CD4-positive, CD25-positive, alpha-beta regulatory T cell (primary cell): ENCODE measurements at places on chromosomes 7 and 10.

GRCh38 chr10:115981081-115981480, 291.9 kb downstream of the GFRA1 start:
- DNase-seq: no peak

- DNase-seq: no peak
Measured at GRCh38 chr7:120160166-120160565, 112.8 kb upstream of the KCND2 start.

DNA sequence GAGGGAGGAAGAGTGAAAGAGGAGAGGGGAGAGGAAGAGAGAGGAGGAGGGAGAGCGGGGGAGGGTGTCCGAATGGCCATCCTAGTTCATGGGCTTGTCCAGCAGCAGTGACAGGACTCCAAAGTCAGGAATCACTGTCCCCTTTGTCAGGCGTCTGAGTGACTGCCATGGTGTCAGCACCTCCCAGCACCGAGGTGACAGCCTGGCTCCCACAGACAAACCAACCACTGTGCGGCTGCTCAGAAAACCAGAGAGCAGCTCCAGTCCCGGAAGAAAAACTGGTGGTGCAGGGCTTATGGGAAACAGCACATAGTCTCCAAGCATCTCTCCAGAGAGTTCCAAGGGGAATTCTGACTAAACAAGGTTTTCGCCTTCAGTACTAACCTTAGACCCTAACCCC, 18.9 kb upstream of the FGFR2 start:
- DNase-seq: no peak

DNA sequence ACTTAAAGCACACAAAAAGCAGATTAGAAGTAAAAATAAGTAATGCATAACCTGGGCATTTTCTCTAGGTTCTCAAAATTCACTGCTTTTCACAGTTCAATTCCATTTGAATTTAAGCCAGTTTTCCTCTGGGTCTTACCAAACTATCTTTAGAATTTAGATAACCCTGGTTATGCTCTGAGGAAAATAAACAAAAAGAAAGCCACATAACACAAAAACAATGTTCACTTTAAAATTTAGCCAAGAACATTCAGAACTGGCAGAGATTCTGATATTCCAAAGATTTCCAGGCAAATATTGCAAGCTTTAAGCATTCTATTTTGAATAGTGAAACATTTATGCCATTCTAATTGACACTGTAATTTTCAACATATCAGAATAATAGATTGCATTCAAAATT, 50.7 kb upstream of the PRKG1 start:
- no peak for DNase-seq

DNA sequence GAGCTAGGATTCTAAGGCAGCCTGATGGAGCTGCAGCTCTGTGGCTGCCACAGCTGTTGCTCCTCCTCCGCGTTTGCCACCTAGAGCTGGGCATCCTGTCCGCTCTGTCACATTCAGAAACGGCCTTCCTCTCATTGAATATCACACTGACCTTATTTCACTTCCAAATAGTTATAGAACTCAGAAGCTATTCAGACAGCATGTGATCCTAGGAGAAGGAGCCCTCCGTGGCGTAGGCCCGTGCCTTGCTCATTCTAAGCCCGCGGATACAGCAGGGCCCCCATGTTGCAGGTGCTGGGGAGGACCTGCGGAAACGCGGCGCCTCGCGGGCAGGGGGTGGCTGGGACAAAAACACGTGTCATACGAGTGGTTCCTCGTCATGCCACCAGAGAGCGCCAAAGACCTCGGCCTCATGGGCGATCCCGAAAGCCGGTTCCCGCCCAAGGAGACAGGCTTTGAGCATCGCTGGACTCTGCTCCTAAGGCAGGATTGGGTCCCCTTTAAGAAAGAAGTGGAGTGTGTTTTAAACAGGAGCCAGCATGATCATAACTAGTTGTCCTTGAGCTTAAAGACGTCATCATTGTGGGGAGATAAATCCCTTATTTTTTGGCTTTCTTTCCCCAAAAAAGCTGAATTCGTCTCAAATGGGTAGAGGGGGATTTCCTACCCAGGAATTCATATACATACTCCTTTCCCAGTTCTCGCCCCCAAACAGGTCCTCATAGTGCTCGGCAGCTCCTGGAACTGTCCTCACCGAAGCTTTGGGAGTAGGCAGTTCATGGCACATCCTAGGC, 17.9 kb upstream of the FIGNL1 start:
- DNase-seq: peak; percentile 78

DNA sequence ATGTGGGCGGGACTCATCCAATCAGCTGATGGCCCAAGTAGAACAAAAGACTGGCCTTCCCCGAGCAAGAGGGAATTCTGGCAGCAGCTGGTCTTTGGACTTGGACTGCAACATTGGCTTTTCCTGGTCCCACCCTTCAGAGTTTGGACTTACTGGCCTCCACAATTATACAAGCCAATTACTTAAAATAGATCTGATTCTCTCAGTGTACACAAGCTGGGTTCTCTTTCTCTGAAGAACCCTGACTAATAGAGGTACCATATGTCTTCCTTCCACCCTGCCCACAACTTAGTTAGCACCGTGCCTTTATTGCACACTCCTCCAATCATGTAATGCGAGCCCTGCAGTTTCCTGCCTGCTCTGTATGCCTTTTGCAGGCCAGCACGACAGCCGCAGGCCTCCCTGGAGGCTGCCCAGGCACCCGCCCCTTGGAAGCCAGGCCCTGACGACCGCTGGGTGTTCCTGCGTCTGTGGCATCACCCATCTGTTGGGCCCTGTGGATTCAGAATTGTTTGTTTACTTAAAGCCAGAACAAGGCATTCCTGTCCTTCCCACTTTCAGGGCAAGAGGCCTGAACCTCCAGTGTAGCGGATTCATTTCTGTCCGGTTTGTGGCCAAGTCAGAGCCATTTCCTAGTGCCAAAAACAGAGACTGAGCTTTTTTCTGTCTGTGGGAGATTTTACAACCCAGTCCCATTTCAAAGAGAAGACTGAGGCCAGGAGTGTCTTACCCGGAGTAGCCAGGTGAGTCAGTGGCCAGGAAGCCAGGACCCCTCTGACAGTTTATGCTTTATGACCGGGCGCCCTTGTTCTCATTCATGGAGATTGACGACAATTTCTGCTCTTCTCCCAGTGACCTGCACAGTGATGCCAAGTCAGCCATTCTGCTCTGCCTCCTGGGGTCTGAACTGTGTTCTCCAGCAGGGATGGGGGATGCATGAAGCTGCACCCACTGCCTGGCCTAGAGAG, 968 bp upstream of the INMT start:
- no peak for DNase-seq

- DNase-seq: peak; percentile 16
Measured at GRCh38 chr10:101291331-101292193, 62.3 kb upstream of the LBX1 start.

GRCh38 chr7:10662491-10662890, 311.2 kb upstream of the PHF14 start:
- no peak for DNase-seq

DNA sequence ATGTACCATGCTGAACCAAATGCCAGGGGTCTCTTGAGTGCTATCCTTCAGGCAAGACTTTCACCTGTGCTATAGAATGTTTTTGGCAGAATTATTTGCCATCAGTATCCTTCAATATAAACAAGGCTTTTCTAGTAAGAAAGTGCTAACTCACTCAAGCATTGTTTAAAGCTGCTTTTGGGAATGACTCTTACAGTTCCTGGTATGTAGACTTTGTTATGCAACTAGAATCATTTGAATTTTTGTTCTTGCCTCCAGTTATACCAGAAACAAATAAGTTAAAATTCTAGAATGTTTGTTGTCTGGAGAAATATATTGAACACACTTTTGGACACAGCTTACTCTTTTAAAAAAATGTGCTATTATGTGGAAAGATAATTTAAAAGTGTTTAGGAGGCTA, 39.5 kb upstream of the RTKN2 start:
- DNase-seq: no peak

DNA sequence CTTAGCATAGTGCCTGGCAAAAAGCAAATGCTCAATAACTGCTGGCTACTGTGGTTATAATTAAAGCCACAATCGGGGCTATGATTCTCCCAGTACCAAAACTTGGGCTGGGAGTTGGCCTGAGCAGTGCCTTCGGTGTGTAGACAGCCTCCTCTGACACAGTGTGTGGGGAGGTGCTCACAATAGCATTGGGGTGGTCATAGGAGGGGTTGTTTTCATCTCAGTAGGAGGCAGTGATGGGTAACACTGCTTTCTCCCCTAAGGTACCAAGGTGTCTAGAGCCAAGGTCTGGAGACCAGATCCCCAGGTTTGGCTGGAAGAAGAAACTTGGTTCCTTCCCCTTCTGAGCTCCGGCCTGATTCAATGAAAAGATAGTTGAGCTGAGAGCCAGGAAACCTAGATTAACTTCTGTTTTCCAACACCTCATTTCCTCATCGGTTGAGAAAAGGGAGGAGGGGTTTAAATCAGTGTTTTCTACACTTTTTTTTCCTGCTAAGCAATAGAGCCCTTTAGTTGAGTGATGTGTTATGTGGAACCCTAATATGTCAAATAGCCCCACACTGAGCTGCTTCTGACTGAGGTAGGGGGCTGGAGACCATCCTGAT, 68.2 kb downstream of the LRMDA start:
- no peak for DNase-seq

DNA sequence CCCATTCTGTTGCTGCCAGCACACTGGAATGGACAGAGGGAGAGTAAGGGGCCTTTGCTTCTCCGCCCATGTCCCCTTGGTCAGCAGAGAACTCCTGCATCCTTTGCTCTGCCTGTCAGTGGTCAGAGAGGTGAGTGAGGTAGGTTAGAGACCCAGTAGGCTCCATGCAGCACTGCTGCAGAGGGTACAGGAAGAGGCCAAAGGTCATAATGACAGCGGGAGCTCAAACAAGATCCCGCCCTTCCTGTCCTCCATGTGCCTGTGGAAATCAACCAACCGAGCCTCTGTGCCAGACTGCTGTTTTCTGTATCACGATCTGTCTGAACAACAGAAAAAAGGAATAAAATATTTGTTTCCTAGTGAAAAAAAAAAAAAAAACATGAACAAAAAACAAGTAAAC, 81.4 kb downstream of the ZNF33B start:
- no peak for DNase-seq

GRCh38 chr7:519484-520390, at the start of gene PDGFA:
TSS of gene PDGFA (minus strand) at chr7:519846. CDS start at chr7:519001, 845 bp downstream.
- no peak for DNase-seq

DNA sequence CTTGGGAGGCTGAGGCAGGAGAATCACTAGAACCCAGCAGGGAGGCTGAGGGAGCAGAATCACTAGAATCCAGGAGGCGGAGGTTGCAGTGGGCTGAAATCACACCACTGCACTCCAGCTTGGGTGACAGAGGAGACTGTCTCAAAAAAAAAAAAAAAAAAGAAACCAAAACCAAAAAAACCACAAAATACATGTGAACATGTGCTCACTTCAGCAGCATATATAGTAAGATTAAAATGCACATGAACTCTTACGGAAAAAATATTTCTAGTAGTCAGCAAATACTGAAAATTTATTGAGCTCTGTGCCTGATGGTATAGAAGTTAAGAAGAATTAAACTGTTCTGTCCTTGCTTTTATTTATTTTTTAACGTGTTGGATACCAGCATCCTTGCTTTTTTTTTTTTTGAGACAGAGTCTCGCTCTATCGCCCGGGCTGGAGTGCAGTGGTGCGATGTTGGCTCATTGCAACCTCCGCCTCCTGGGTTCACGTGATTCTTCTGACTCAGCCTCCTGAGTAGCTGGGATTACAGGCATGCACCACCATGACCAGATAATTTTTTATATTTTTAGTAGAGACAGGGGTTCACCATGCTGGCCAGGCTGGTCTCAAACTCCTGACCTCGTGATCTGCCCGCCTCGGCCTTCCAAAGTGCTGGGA, 9.6 kb upstream of the ZNF487 start:
- DNase-seq: no peak

- DNase-seq: no peak
Measured at GRCh38 chr7:41745451-41745850, 42.6 kb upstream of the INHBA start.

DNA sequence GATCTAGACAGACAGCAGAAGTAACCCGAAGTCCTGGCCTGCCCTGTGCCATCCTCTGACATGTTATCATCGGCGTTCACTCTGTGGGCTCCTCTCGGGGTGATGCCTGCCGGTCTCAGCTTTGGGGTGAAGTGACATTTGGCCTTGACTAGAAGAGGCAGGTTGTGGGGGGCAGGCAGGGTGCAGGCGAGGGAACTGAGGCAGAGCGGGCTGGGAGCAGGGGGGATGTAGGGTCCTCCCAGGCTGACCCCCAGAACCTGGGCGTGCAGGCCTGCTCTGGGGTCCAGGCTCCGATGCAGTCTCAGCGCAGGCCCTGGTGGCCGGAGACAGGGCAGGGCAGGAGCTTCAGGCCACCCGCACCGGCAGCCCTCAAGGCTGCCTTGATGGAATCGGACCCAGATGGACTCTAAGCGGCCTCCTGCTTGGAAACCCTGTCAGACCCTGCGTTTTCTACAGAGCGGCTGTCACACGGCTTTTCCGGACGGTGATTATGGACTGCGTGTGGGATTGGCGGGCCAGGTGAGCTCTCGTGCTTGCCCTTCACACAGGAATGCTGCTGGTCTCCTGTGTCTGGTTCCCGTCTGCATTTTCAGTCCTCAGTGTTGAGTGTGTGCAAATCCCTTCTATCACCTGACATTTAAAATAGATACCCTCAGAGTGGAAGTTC, 842 bp upstream of the JAKMIP3 start:
- no peak for DNase-seq

- no peak for DNase-seq
Measured at GRCh38 chr10:113958631-113959382, 84.9 kb upstream of the ADRB1 start.

DNA sequence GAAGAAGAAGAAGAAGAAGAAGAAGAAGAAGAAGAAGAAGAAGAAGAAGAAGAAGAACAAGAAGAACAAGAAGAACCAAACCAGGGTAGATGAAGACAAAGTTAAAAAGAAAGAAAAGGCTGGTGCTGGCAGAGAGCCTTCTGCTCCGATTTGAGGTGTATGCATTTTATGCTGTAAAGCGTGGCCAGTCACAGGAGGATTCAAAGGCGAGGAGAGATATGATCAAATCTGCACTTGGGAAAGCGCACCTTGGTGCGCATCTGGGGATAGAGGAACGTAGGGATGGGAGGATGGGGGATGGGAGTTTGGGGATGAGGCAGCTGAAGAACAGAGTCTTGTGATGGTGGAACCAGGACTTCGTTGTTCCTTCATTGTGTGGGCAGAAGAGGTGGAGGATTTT, at the start of gene NME8:
Gene NME8 (plus strand): TSS at position 301 of the 400 bp plus-strand sequence. CDS start 1,670 bp downstream, outside the sequence.
- DNase-seq: no peak

DNA sequence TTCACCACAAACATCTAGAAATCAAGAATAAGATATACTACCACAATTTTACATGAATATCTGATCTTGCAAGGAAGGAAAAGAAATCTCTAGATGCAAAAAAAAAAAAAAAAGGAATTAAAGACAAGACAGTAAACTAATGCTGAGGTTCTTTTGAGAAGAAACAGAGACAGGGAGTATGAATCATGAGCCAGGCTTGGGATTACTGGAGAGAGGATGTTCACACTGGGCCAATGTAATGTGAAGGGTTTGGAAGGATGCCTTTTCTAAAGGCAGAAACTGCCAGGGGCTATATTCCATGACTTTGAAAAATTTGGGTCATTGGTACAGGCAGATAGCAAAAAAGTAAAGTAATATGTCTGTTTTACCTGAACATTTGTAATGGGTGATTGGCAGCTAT, 573.0 kb upstream of the IGFBP3 start:
- DNase-seq: no peak
